ENCODE measurements at places on chromosomes 4 and X.

- no peak for DNase-seq
Measured at GRCh38 chr4:13793020-13793710, 165.6 kb upstream of the BOD1L1 start.

- no peak for DNase-seq
Measured at GRCh38 chrX:132676102-132676501, 187.3 kb upstream of the MBNL3 start.

DNA sequence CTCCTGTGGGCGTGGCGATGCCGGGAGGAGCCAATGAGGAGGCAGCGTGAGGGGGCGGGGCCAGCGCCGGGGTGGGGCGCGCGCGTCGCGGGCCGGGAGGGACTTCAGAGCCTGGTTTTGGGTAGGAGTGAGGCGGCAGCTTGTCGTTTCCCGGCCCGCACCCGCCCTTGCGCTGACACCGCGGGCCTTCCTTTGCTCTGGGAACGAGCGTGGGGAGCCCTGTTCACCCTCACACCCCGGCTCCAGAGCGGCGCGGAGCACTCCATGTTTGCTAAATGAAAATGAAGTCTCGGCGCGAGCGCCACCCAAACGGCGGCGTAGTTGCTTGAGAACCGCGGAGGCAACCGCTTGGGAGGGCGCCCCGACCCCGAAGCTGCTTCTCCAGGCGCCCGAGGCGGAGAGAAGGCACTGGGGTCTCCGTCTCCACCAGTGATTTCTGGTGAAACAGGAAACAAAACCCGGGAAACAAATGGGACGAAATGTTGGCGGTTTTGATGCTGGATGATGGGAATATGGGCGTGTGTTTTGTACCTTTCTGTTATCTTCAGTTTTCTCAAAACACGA lies 497 bp upstream of the GRPEL1 start:
- no peak for DNase-seq

GRCh38 chr4:116132946-116133345 lies 952.4 kb downstream of the TRAM1L1 start:
- no peak for DNase-seq

DNA sequence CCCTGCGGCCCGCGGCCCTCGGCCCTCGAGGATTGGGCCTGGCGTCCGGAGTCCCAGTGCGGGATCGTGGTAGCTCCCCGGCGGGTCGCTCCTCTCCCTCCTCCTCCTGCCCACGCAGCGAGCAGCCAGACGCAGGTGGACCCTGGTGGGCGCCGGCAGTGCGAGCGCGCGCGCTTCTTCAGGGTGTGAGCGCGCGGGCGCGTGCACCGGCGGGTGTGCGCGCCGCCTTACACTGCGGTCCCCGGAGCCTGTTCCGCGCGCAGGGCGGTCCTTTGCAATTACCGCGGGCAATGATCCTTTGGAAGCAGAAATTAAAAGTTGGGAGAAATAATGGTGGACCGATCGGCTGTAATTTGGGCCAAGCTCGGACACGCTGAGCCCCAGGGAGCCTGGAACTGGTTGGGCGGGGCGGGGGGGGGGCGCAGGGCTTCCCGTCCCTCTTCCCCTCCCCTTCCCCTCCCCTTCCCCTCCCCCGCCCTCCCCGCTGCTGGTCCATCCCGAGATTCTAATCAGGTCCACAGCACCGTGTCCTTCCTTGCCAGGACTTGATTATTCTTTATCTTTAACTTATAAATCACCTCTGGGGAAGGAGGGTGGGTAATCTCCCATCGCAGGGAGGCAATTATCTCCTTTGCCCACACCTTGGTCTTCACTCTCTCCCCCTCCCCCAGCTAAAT lies 1.6 kb upstream of the NKX1-1 start:
- no peak for DNase-seq

- no peak for DNase-seq
Measured at GRCh38 chrX:24963823-24964222, 51.9 kb downstream of the ARX start.

GRCh38 chr4:183284965-183285364 lies 35.1 kb downstream of the CLDN22 start:
- no peak for DNase-seq

GRCh38 chr4:153809307-153809706 lies 20.4 kb upstream of the SFRP2 start:
- DNase-seq = no peak

GRCh38 chr4:108213308-108213707 lies 44.6 kb upstream of the LEF1 start:
- no peak for DNase-seq

GRCh38 chr4:169823685-169824084 lies 65.9 kb upstream of the HPF1 start:
- peak; percentile 46 for DNase-seq

- DNase-seq = no peak
Measured at GRCh38 chr4:1061056-1061700, 49.8 kb downstream of the FGFRL1 start.

- DNase-seq = no peak
Measured at GRCh38 chr4:168615294-168616065, 118.6 kb downstream of the PALLD start.

DNA sequence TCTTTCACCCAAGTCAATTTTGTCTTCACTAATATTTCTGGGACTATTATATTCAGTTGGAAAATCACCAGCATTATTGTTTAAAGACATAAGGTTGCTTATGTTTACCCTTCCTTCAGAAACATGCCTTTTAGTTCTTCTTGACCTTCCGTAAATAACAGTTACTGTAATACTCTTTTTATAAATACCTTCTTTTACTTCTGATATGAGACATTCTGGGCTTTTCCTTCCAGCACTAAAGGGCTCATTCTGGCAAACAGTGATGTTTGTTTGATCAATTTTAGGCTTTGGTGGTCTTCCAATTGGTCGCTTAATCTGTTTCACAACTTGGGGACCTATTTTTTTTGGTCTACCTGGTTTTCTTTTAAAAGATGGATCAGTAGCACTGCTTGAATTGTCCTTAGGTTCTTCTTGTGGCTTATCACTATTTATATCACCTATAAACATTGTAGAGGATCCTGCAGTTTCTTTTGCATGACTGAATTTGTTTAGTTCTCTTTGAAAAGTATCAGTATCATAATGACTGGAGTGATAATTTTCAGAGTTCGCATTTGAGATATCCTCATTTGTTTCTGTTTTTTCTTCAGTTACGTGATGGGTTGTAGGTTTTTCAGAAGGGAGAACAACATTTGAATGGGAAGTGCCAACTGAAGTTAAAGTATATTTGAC lies 64.8 kb downstream of the NCAPG start:
- no peak for DNase-seq

- no peak for DNase-seq
Measured at GRCh38 chr4:173211838-173212237, 43.2 kb downstream of the GALNT7 start.

DNA sequence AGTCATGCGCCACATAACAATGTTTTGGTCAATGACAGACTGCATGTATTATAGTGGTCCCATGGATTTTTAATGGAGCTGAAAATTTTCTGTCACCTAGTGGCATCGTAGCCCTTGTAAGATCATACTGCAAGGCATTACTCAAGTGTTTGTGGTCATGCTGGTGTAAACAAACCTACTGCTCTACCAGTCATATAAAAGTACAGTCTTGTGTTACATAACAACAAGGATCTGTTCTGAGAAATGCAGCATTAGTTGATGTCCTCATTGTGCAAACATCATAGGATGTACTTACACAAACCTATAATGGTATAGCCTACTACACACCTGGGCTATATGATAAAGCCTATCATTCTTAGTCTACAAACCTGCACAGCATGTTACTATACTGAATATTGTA lies 34.6 kb downstream of the COX18 start:
- no peak for DNase-seq

GRCh38 chr4:121990489-121990888 lies 38.6 kb upstream of the TRPC3 start:
- no peak for DNase-seq

DNA sequence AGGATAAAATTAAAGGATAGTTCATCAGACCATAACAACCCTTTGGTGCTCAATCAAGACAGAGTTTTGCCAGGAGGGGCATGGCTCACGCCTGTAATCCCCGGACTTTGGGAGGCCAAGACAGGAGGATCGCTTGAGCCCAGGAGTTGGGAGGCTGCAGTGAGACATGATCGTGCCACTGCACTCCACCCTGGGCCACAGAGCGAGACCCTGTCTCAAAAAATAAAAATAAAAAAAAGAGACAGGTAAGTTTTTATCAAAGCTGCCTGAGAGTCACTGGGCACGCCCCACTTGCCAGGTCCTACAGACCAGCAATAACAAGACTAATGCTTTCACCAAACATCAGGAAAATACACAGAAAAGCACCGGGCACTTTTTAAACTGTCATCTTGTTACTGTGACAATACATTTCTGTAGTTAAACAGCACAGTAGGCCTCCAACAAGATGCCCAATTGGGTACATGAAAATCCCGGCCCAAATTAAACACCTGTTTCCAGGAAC lies 765 bp downstream of the CFAP97 start:
- DNase-seq = no peak

GRCh38 chr4:26372525-26373172 lies 51.8 kb downstream of the RBPJ start:
- no peak for DNase-seq

- no peak for DNase-seq
Measured at GRCh38 chr4:79287718-79288117, 38.1 kb downstream of the NAA11 start.

GRCh38 chrX:149374751-149375150 lies 130.4 kb downstream of the IDS start:
- no peak for DNase-seq

DNA sequence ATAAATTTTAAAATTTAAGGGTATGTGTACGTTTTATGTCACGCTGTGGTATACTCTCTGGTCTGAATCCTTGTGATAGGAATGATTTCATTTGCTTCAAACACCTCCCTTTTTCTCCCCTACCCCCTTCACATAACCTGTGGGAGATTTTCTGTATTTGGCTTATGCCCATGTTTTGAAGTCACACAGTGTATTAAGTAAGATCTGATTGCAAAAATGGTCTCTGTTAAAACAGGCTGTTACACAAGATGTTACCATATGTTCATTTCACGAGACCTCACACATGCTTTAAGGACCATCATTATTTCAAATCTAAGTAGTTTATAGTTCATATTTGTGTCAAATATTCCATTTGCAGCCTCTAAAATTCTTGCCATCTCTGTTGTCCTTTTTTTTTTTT lies 63.5 kb downstream of the TMEM131L start:
- no peak for DNase-seq

- DNase-seq = no peak
Measured at GRCh38 chrX:120857240-120857639, 18.4 kb downstream of the CT47B1 start.

GRCh38 chr4:742096-742741 lies 36.6 kb downstream of the PCGF3 start:
- no peak for DNase-seq
